ENCODE measurements at places on chromosomes 12 and 14.

DNA sequence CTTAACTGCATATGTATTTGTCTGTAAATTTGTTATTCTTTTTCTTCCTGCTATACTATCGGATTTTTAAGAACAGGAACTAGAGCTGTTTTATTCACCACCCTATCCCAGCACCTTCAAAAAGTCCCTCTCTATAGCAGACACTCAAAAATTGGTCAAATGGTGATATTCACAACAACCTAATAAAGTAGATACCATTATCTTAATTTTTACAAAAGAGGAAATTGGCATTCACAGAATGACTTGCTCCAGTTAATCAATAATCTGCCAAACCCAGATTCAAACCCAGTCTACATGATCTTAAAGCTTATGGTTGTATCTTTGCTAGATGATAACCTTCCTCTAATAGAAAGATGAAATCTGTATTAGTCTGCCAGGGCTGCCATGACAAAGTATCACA lies 426.6 kb downstream of the EGLN3 start:
- no peak for DNase-seq

DNA sequence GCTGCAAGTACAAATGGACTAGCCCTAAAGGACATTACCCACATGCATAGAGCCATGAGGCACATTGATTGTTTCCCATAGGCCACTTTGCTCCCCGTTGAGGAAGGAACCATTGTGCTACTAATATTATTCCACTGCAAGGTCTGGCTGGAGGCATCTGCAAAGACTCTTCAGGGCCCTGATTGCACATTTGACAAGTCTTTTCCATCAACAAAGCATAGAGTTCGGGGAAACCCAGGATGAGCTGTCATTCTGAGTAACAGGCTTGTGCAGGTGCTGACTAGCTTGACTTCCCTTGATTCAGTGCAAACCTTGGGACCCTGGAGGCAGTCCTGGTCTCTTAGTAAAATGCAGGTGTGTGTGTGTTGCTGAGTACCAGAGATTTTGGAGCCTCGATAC lies 73.8 kb downstream of the SUSD6 start:
- DNase-seq, result no peak

DNA sequence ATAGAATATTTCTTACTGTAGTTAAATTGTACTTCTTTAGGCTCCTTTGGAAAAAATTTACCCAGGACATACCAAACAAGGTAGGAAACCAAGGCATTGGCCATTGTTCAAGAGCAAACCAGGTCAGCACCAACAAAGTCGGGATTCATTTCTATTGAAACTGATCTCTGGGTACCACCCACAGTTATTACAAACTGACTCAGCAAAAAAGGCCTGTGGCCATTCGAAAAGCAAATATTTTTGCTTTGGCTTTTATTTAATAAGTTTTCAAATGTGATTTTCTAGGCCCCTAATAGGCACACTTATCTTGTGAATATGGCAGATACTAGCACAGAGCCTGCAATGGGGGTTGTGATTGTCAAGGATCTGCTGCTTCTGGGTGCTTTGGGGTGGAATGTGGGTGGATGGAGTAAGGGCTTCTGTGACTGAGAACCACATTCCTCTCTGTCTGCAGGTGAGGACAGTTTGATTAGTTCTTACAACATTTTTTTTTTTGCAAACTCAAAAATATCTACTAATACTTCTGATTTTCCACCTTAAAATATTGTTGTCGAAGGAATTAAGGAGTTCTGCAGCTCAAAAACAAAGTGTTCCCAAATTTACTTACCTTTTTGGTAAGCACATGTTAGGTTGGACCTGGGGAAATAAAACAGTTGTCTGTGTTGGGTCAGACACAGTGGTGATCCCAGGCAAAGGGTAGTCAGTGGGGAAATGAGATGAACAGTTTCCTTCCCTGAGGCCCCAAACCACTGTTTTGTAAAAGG lies 45.1 kb downstream of the FLRT2 start:
- no peak for DNase-seq

DNA sequence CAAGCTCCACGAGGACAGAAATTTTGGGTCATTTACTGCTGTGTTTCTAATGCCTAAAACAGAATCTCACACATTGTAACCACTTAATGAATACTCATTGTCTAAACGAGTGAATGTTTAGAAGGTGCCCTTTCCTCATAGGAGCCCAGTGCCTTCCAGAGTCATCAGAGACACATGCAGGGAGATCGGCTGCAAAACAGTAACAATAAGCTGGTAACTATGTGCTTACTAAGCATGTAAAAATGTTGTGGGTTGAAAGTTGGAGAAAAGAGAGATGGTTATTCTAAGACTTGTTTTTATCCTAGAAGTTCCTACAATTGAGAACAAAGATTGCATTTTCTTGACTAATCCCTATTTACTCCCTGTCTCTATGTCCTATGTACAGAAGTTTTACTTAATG lies 7.4 kb downstream of the TESPA1 start:
- no peak for DNase-seq

DNA sequence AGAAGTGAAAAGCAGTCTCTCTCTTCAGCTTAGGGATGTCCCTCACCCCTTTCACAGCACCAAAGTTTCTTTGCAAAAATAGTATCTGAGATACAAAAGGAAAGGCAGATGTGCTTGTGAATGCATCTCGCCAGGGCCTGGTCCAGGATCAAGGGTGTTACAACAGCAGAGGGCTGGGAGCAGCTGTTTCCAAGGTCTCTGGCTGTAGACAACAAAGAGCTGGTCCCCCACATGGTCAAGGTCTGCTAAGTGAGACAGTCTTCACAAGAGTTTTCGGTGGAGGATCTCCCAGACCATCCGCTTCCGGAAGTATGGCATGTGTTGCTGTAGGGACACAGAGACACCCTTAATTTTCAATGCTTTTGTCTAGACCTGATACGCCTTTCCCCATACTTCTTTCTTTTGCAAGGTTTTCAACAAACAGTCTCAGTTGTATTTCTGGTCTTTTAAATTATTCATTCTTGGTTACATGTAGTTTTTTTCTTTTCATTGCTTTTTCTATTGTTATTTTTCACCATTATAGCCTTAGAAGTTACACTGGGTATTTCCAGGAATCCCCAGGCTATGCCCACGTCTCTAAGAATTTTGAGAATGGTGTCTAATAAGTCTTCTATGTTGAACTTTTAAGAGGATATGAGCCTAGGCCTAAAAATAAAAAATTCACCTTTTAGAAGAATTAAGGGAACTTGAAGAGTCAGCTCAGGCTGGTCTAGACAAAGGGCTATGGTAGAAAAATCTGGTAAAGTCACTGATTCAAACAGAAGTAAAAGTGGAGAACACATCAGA lies 41.0 kb upstream of the COL2A1 start:
- no peak for DNase-seq

- DNase-seq, result no peak
Observed at GRCh38 chr12:64064240-64064639, 157.9 kb downstream of the KICS2 start.

GRCh38 chr14:66696326-66696725 lies 188.4 kb downstream of the GPHN start:
- no peak for DNase-seq

All from dermis microvascular lymphatic vessel endothelial cell (primary cell).